Breast epithelium (tissue), 4 donors: ENCODE measurements at places on chromosomes 1 and 21. TPM values are rescaled to one million over a fixed set of nuclear protein-coding genes. Genes with fewer than 3 reads are reported as not detected.
A peak's percentile ranks its signal among the peaks of the same experiment; 100 is the strongest.

The BEND5 gene
- total RNA-seq: 3.2 TPM

GRCh38 chr1:245678860-245679411 lies 524.2 kb downstream of the KIF26B start:
- no peak overlapping the region for H3K27ac ChIP-seq
- H3K4me3 ChIP-seq: no peak overlapping the region
- H3K4me1 ChIP-seq: no peaks in the 10 kb centered on the region

The SHISA4 gene
- total RNA-seq: 20.3 TPM

DNA sequence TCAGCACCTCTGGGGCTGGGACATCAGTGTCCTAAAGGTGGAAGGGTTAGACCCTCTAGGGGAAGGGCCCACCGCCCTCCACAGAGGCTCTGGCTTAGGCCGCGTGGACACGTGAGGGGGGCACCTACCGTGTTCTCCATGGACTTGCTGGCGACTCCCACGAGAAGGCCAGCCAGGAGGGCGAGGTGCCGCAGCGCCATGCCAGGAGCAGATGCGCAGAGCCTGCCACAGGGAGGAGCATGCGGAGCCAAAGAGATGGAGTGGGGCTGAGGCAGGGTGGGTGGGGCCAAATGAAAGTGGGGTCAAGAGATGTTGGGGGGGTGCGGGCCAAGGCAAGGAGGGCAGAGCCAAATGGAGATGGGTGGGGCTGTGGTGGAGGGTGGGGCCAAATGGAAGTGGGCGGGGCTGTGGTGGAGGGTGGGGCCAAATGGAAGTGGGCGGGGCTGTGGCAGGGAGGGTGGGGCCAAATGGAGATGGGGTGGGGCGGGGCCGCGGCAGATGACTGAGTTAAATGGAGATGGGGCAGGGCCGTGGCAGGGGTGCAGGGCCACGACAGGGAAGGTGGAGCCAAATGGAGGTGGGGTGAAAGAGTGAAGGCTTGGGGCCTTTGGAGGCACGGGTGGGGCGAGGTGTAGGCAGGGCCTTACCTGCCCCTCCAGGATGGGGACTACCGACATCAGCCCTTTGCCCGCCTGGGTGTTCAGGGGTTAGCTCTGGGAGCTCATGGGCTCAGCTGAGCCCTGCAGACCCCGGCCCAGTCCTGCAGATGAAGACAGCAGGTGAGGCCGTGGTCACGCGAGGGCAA lies 17.4 kb upstream of the RNF223 start:
- no peaks in the 10 kb centered on the region for H3K4me1 ChIP-seq
- no peak overlapping the region for H3K27ac ChIP-seq
- no peak for DNase-seq
- H3K4me3 ChIP-seq: no peak overlapping the region

- DNase-seq: no peak
- no peak overlapping the region for H3K27ac ChIP-seq
- no peaks in the 10 kb centered on the region for H3K36me3 ChIP-seq
- H3K27me3 ChIP-seq: no peaks in the 10 kb centered on the region
Observed at GRCh38 chr1:102219463-102219862, 222.7 kb upstream of the OLFM3 start.

The CD160 gene
- total RNA-seq: not detected

- no peaks in the 10 kb centered on the region for H3K27me3 ChIP-seq
- H3K4me3 ChIP-seq: no peak overlapping the region
- H3K36me3 ChIP-seq: no peaks in the 10 kb centered on the region
- no peak for DNase-seq
Observed at GRCh38 chr1:219506473-219506899, 106.4 kb downstream of the ZC3H11B start.

GRCh38 chr1:56081736-56082135 lies 497.6 kb downstream of the PLPP3 start:
- DNase-seq: no peak
- H3K4me1 ChIP-seq: no peaks in the 10 kb centered on the region

The SPATA6 gene
- total RNA-seq: 34.7 TPM

The OR6N1 gene
- not detected for total RNA-seq

The F13B gene
- not detected for total RNA-seq

The OR2L5 gene
- total RNA-seq: 0.44 TPM

DNA sequence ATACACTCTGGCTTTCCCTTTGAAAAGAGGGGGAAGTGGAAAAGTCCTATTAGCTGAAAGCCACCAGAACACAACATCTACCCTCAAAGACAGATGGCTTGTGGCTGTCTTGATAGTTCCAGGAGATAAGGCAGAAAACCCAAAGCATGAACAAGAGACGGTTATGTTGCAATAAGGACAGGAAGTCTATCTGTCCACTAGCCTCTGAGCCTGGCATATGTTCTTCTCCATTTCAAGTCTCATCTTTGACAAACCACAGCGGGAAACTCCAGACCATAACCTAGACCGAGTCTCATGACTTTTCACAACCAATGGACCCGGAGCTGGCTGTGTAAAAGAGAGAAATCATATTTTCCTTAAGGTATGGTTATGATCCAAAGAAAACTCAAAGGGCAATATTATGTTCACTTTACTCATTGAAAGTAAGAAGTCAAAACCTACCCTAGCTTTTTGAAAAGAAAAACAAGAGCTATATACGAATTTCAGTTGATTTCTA lies 33.8 kb downstream of the DUSP10 start:
- no peaks in the 10 kb centered on the region for H3K4me1 ChIP-seq
- DNase-seq: no peak
- H3K36me3 ChIP-seq: no peaks in the 10 kb centered on the region
- no peak overlapping the region for H3K4me3 ChIP-seq

- no peaks in the 10 kb centered on the region for H3K36me3 ChIP-seq
- H3K27ac ChIP-seq: no peak overlapping the region
- H3K4me1 ChIP-seq: peaks cover 9% of the 10 kb centered on the region
Observed at GRCh38 chr1:54402896-54403295, 3.3 kb downstream of the SSBP3 start.

- H3K4me1 ChIP-seq: peaks cover 3% of the 10 kb centered on the region
- no peaks in the 10 kb centered on the region for H3K36me3 ChIP-seq
- no peak overlapping the region for H3K4me3 ChIP-seq
Observed at GRCh38 chr1:8127171-8127641, 101.1 kb upstream of the ERRFI1 start.

DNA sequence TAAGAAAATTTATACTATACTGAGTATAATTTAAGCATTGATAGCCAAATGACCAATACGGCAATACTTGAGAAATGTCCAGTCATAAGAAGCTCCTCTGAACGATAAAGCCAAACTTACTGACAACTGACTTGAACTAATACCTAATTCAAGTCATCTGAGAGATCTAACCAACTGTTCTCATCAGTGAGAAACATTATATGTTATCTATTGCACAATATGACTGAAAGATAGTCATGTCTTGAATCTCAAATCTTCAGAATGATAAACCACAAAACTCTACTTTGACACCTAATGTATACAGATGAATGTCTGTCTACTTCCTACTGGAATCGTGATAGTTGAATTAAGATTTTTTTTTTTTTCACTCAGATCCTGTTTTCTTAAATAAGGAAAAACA lies 39.0 kb downstream of the APP start:
- DNase-seq: no peak
- no peak overlapping the region for H3K27ac ChIP-seq
- H3K36me3 ChIP-seq: no peaks in the 10 kb centered on the region

- peak overlapping the region; percentile 85 for H3K27ac ChIP-seq
- H3K4me3 ChIP-seq: no peak overlapping the region
- H3K27me3 ChIP-seq: no peaks in the 10 kb centered on the region
- H3K36me3 ChIP-seq: no peaks in the 10 kb centered on the region
Observed at GRCh38 chr1:206954459-206955342, 8.4 kb upstream of the PIGR start.

DNA sequence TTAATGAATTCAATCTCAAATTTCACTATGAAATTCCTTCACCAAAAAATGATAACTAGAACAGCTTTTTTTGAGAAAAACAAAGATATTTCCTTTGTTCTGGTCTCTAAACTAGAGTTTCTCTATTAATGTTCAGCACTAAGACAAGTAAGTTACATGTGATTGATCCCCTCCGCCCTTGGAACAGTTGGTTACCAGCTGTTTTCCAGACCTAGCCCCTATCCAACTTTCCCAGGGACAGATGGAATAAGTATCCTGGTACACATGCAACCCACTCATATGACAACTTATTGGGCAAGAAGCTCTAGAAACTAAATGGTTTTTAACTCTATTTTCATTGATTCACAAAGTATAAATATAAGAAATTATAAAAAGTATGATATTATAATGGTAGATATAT lies 140.4 kb downstream of the COP1 start:
- no peak overlapping the region for H3K4me3 ChIP-seq
- no peak for DNase-seq
- H3K27ac ChIP-seq: no peak overlapping the region
- no peaks in the 10 kb centered on the region for H3K27me3 ChIP-seq

DNA sequence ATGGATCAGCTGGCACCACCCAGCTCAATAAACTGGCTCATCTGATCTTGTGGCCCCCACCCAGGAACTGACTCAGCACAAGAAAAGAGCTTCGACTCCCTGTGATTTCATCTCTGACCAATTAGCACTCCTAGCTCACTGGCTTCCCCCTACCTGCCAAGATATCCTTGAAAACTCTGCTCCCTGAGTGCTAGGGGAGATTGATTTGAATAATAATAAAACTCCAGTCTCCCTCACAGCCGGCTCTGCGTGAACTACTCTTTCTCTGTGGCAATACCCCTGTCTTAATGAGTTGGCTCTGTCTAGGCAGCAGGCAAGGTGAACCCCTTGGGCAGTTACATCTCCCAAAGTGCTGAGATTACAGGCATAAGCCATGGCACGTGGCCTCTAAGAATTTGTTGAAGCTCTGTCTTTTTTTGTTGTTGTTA lies 11.8 kb upstream of the RHBDL2 start:
- no peaks in the 10 kb centered on the region for H3K27me3 ChIP-seq
- no peaks in the 10 kb centered on the region for H3K4me1 ChIP-seq
- H3K27ac ChIP-seq: no peak overlapping the region
- DNase-seq: no peak
- no peaks in the 10 kb centered on the region for H3K36me3 ChIP-seq

GRCh38 chr1:209720326-209720725 lies 15.7 kb downstream of the HSD11B1 start:
- H3K27ac ChIP-seq: no peak overlapping the region
- H3K27me3 ChIP-seq: no peaks in the 10 kb centered on the region
- no peak overlapping the region for H3K4me3 ChIP-seq
- no peaks in the 10 kb centered on the region for H3K4me1 ChIP-seq
- no peak for DNase-seq
- no peaks in the 10 kb centered on the region for H3K36me3 ChIP-seq

GRCh38 chr1:44251989-44252671 lies 38.9 kb downstream of the DMAP1 start:
- no peaks in the 10 kb centered on the region for H3K27me3 ChIP-seq
- no peaks in the 10 kb centered on the region for H3K36me3 ChIP-seq
- no peak for DNase-seq
- no peaks in the 10 kb centered on the region for H3K4me1 ChIP-seq
- no peak overlapping the region for H3K4me3 ChIP-seq

The FMO2 gene
- 79.5 TPM for total RNA-seq

The ANKRD45 gene
- total RNA-seq: 0.33 TPM

GRCh38 chr1:173422456-173422976 lies 54.6 kb upstream of the PRDX6 start:
- no peaks in the 10 kb centered on the region for H3K4me1 ChIP-seq
- no peak overlapping the region for H3K27ac ChIP-seq
- no peak overlapping the region for H3K4me3 ChIP-seq
- no peaks in the 10 kb centered on the region for H3K27me3 ChIP-seq
- DNase-seq: no peak

DNA sequence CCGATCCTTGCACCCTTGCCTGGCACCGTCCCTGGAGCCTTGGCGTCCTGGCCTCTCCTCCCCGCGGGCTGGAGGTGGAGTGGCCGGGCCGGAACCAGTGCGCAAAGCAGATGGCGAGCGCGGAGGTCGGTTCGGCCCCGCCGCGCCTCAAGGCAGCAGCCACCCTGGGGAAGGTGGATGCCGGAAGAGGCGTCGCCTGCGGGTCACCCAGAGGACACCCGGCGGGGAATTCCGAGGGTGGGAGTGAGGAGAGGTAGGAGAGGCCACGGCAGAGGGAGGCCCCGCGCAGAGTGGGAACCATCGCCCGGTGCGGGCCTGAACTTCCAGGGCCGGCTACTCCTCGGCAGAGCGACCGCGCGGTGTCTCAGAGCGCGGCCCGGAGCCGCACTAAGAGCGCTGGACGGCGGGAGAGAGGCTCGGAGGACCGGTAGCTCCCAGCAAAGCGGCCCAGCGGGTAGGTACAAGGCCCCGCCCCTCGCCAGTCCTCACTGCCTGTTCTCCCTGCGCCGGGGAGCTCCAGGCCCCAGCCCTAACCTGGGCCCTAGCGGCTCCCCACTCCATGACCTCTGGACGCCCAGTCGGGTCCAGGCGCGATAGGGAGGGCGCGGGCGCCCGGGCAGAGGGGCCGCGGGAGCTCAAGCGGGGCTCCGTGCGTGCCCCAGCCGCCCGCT lies at the start of gene RNF207:
RNF207 (plus strand) TSS at position 271 of the 671 bp plus-strand sequence. CDS start 417 bp downstream, outside the sequence.
- H3K4me3 ChIP-seq: peak within 1 kb of the TSS; percentile 66
- H3K27me3 ChIP-seq: no peaks in the 10 kb centered on the region
- H3K36me3 ChIP-seq: no peaks in the 10 kb centered on the region
- H3K27ac ChIP-seq: peak within 1 kb of the TSS; percentile 75

DNA sequence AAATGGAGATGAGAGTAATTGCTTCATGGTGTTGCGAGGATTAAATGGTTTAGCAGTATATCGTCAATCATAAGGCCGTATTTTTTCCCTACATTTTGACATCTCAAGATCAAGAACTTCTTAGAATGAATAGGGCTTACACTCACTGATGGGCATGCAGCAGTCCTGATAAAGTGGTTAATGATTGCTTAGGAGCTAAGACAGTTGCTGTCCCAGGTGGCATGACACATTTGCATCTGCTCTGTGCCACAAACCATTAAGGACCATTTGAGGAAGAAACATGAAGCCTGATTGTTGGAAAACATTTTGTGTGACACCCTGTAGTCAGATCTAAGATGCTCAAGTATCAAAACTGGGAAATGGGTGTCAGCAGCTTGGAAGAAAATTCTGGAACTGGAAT lies 81.0 kb upstream of the SGIP1 start:
- no peak overlapping the region for H3K4me3 ChIP-seq
- no peaks in the 10 kb centered on the region for H3K4me1 ChIP-seq
- no peaks in the 10 kb centered on the region for H3K36me3 ChIP-seq

GRCh38 chr21:44259082-44259705 lies 2.5 kb downstream of the DNMT3L start:
- H3K4me1 ChIP-seq: no peaks in the 10 kb centered on the region
- no peaks in the 10 kb centered on the region for H3K36me3 ChIP-seq
- DNase-seq: no peak
- H3K4me3 ChIP-seq: no peak overlapping the region

The OR2T29 gene
- total RNA-seq: not detected

DNA sequence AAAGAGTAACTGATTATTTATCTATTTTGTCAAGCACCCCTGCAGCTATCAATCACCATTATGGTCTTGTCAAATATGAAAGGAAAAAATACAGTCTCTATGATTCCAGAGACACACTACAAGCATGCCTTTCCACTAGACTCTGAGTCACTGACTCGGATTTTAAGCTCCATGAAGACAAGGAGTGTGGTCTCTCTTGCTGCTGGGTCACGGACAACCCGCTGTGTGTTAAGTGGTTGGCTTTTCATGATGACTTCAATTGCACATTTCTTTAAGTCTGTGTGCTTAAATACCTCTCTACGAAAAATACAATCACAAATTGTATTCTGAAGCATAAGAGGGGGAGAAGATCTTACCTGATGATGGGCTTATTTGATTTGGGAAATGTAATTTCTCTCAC lies 14.0 kb upstream of the GNG4 start:
- no peaks in the 10 kb centered on the region for H3K36me3 ChIP-seq
- H3K4me3 ChIP-seq: no peak overlapping the region
- H3K27me3 ChIP-seq: no peaks in the 10 kb centered on the region
- DNase-seq: no peak
- H3K27ac ChIP-seq: no peak overlapping the region

The HSD3B2 gene
- not detected for total RNA-seq
